Liver (tissue), 10 donors: ENCODE measurements at places on chromosomes 11 and 22.
A peak's percentile ranks its signal among the peaks of the same experiment; 100 is the strongest.

GRCh38 chr11:57373146-57373545 lies 7.8 kb downstream of the PRG3 start:
- H3K4me3 ChIP-seq, result no peak overlapping the region
- H3K27me3 ChIP-seq, result no peaks in the 10 kb centered on the region
- no peak for DNase-seq
- no peaks in the 10 kb centered on the region for H3K4me1 ChIP-seq

DNA sequence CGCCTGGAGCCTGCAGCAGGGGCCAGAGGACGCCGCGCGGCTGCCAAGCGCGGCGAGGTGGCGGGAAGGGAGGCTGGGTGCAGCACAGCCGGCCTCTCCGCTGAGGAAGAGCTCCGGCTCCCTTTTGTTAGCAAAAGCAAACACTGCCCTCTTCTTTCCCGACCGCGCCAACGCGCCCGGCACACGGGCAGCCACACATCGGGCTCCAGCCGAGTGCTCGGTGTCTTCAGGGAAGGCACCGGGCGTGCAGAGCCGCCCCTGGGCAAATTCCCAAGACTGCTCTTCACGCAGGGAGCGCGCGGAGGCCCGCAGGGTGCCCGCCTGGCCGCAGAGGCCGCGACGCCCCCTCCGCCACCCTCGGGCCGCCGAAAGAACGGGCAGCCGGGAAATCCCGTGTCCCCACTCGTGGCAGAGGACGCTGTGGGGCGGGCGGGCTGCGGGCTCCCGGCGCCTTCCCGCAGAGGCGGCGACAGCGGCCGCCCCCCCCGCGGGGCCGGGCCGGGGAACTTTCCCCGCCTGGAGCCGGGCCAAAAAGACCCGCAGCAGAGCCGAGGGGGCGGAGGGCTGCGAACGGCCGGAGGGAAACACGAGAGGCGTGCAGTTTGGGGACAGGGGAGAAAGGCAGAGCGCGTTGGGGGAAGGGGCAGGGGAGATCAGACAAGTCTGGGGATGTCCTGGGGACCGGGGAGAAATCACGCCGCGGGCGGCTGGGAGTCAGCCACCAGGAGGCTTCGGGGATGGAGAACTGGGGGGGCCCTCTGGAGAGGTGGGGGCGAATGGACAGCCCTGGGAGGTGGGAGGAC lies 931 bp downstream of the CADM1 start:
- H3K4me3 ChIP-seq, result peak overlapping the region; percentile 66

DNA sequence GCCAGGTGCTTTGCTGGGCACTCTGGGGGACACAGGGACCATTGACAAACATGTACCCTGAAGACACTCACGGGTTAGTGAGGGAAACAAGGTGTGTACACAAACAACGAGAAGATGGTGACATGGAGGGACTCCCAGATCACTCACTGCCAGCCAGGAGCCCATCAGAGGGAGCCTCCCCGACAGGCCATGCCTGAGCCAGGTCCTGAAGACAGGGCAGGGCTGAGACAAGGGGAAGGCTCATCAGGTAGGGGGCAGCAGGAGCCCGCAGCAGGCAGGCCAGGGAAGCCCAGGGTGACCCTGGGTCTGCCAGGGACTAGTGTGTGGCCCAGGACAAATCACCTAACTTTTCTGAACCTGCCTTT lies 127.9 kb downstream of the BUD13 start:
- no peaks in the 10 kb centered on the region for H3K4me1 ChIP-seq
- no peak overlapping the region for H3K4me3 ChIP-seq
- H3K27me3 ChIP-seq, result no peaks in the 10 kb centered on the region
- DNase-seq, result no peak

- H3K27ac ChIP-seq, result peak overlapping the region; percentile 36
- H3K4me3 ChIP-seq, result no peak overlapping the region
- DNase-seq, result no peak
Observed at GRCh38 chr22:35393116-35394010, 6.6 kb upstream of the MCM5 start.

DNA sequence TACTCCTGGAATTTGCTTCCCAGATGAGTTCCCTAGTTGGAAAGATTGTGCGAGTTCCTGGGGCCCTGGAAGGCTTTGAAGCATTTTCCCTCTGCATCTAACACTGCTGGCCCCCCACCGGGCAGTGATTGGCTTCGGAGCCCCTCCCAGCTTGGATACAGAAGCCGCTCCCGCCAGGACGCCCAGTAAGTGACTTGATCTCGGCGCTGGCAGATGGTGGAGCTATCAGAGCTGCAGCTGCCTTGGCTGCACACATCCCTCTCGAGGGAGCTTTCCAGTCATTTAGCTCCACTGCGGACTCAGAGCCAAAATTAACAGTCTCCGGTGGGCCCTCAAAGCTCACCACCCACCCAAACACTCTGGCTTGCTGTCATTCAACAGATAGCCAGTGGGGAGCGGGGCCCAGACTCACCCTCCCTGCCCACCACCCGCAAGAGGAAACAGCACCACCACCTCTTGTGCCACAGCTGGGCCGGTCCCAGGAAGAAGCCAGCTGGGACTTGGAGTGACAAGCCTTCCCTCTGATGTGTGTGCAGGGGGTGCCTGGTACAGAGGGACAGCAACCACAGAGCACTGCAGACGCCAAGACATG lies 162.3 kb downstream of the TRIM29 start:
- no peak overlapping the region for H3K4me3 ChIP-seq
- H3K4me1 ChIP-seq, result no peaks in the 10 kb centered on the region
- no peaks in the 10 kb centered on the region for H3K27me3 ChIP-seq
- DNase-seq, result no peak
- no peak overlapping the region for H3K27ac ChIP-seq

GRCh38 chr22:36900880-36901279 lies 12.5 kb upstream of the CSF2RB start:
- H3K27ac ChIP-seq, result no peak overlapping the region
- no peak overlapping the region for H3K4me3 ChIP-seq
- no peaks in the 10 kb centered on the region for H3K36me3 ChIP-seq
- H3K4me1 ChIP-seq, result no peaks in the 10 kb centered on the region
- H3K27me3 ChIP-seq, result no peaks in the 10 kb centered on the region

GRCh38 chr22:23301591-23301990 lies 121.3 kb downstream of the BCR start:
- no peaks in the 10 kb centered on the region for H3K4me1 ChIP-seq
- H3K27ac ChIP-seq, result no peak overlapping the region
- no peak for DNase-seq
- H3K27me3 ChIP-seq, result no peaks in the 10 kb centered on the region

DNA sequence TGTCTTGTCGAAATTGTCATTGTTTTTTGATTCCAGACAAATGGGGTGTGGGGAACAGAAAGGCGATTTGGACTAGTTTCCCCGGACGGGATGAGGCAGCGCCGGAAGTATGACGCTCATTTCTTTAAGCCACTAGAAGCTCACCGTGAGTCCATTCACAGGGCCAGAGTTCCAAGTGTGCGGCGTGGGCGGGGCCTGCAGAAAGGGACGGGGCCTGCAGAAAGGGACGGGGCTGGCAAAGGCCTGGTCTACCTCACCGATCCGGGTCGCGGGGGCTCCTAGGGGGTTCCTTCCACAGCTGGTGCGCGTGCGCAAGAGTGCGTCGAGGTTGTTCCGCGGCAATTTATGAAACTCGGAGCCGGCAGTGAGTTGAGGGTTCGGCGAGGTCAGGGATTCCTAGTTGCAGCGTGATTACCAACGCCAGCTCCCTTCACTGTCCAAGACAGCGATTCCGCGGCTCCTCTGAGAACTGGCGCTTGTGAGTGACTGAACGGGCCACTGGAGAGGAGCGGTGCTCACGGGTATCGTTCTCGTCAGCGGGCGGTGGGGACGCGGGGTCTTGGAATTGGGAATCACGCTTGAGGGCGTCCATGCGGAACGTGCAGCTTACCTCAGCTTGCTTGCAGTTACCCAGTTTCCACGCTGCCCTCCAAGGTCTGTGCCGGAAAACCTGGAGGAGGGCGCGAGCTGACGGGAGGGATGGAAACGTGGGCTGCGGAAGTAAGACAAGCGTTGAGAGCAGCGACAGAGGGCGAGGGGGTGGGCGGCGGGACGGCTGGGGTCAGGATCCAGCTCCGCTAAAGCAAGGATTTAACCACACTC lies at the start of gene ZNF215:
ZNF215 (plus strand) TSS at position 219 of the 822 bp plus-strand sequence. CDS start 5,847 bp downstream, outside the sequence.
- H3K4me1 ChIP-seq, result peaks cover 8% of the 10 kb centered on the region
- H3K27me3 ChIP-seq, result no peaks in the 10 kb centered on the region
- DNase-seq, result peak; percentile 47
- no peaks in the 10 kb centered on the region for H3K36me3 ChIP-seq
- H3K4me3 ChIP-seq, result peak within 1 kb of the TSS; percentile 65
- no peak within 1 kb of the TSS for H3K27ac ChIP-seq

GRCh38 chr11:3947061-3947460 lies 91.6 kb downstream of the STIM1 start:
- peaks cover 13% of the 10 kb centered on the region for H3K4me1 ChIP-seq
- no peak overlapping the region for H3K4me3 ChIP-seq
- H3K27ac ChIP-seq, result peak overlapping the region; percentile 56
- DNase-seq, result no peak
- H3K27me3 ChIP-seq, result no peaks in the 10 kb centered on the region

DNA sequence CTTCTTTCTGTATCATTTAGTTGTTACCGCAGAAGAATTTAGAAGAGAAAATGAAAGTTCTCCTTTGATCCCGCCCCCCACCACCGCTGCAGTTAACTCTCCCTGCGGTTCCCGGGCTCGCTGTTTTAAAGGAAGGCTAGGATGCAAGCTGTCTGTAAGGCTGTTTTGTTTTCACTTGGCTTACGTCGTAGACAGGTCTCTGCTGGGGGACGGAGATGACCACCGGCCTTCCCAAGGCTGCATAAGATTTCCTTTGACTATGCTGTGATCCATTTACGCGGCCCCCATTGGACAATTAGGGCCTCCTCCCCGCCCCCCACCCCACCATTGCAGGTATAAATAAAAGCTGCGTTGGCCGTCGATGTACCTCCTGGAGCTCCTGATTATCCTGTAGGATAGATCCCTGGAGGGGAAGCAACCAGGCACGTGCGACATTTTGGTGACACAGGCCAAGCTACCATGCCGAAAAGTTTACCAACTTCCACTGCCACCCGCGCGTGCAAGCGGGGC lies 1.4 kb upstream of the CPT1A start:
- no peaks in the 10 kb centered on the region for H3K36me3 ChIP-seq
- H3K4me1 ChIP-seq, result peaks cover 76% of the 10 kb centered on the region
- no peak for DNase-seq
- peak overlapping the region; percentile 27 for H3K4me3 ChIP-seq

GRCh38 chr11:62487738-62488551 lies 58.7 kb downstream of the AHNAK start:
- H3K27ac ChIP-seq, result no peak overlapping the region
- H3K4me3 ChIP-seq, result no peak overlapping the region
- no peaks in the 10 kb centered on the region for H3K27me3 ChIP-seq

GRCh38 chr11:15489281-15489680 lies 374.6 kb downstream of the INSC start:
- H3K4me3 ChIP-seq, result no peak overlapping the region
- no peak for DNase-seq
- H3K4me1 ChIP-seq, result no peaks in the 10 kb centered on the region
- H3K27me3 ChIP-seq, result no peaks in the 10 kb centered on the region
- no peak overlapping the region for H3K27ac ChIP-seq

GRCh38 chr11:16737818-16738192 lies 642 bp upstream of the C11orf58 start:
- no peak for DNase-seq
- peak overlapping the region; percentile 73 for H3K4me3 ChIP-seq
- peaks cover 10% of the 10 kb centered on the region for H3K4me1 ChIP-seq
- H3K36me3 ChIP-seq, result no peaks in the 10 kb centered on the region

DNA sequence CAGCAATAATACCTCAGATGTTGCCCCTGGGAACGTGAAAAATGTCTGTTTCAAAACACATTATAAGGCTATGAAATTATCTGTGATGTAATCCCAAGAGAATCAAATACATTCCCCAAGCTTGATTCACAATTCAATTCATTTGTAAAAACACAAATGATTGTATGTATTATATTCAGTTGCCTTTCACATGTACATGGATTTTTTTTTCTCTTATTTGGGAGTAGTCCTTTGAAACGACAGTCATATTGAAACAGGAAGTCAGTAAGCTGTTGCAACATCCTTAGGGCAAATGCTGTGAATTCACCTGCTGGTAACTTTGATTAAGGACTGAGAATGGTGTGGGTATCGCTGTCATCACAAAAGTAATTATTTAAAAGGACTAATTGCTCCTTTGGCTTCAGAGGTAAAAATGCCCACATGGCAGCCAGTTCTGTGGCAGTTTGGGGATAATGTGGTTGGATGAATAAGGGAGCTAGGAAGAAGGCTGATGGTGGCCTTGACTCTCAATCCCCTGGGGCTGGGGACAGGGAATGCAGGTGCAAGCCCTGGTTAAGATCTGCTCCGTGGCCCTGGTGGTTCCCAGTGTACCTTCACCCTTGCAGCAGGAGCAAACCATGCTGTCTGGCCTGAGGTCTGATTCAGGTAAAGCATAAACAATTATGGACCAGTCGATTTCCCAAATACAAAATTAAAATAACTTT lies 13.2 kb downstream of the EHF start:
- no peak for DNase-seq
- H3K4me3 ChIP-seq, result no peak overlapping the region
- peak overlapping the region; percentile 48 for H3K27ac ChIP-seq
- no peaks in the 10 kb centered on the region for H3K36me3 ChIP-seq

DNA sequence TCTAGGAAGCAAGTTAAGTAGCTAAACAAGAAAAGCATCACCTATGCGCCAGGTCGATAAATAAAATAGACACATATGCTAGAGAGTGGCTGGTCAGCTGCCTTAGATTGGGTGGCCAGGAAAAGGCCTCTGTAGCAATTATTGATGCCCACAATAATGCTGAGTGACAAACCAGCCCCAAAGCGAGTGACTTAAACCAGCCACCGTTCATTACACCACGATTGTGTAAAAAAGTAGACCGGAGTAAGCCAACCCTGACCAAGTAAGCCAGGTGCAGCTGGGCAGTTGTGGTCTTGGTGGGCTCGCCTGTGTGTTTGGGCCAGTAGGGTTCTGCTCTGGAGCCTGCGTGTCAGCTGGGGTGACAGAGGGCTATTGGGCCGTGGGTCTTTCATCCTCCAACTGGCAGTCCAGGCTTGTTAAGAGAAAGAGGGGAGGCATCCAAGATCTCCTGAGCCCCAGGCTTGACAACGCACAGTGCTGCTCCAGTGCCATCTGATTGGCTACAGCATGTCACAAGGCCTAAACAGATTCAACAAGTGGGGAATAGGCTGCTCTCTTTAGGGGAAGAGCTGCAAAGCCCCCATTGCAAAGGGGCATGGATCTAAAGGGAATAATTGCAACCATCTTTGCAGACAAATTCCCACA lies 100.4 kb upstream of the PARVA start:
- no peaks in the 10 kb centered on the region for H3K27me3 ChIP-seq
- DNase-seq, result no peak
- H3K36me3 ChIP-seq, result no peaks in the 10 kb centered on the region
- no peak overlapping the region for H3K27ac ChIP-seq
- H3K4me1 ChIP-seq, result peaks cover 5% of the 10 kb centered on the region

DNA sequence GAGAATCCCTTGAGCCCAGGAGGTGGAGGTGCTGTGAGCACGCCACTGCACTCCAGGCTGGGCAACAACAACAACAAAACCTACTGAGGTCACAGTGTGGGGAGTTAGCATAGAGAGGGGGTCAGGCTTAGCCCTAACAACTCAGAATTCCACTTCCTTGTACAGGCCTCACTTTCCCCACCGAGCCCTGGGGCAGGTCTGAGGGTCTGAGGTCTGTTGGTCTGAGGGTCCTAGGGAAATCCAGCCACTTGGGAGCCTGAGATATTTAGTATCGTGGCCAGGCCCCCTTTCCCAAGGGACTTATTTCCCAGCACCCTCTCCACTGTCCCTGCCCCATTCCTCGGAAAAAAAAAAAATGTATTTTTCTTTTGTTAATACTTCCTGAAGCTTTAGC lies 34.8 kb upstream of the HORMAD2 start:
- no peak overlapping the region for H3K4me3 ChIP-seq
- H3K36me3 ChIP-seq, result no peaks in the 10 kb centered on the region
- no peak overlapping the region for H3K27ac ChIP-seq
- DNase-seq, result no peak
- H3K27me3 ChIP-seq, result no peaks in the 10 kb centered on the region

GRCh38 chr11:117829369-117829725 lies 4.8 kb upstream of the FXYD2 start:
- H3K4me3 ChIP-seq, result no peak overlapping the region
- DNase-seq, result peak; percentile 24
- H3K27ac ChIP-seq, result no peak overlapping the region
- peaks cover 9% of the 10 kb centered on the region for H3K4me1 ChIP-seq
